Tibial nerve (tissue), 4 donors: ENCODE measurements at places on chromosomes 4 and X. TPM values are rescaled to one million over a fixed set of nuclear protein-coding genes. Genes with fewer than 3 reads are reported as not detected.

F8A3 gene
- 15.3 TPM for total RNA-seq

SFRP2 gene
- 23.6 TPM for total RNA-seq

PLXNB3 gene
- 77.7 TPM for total RNA-seq

SYNPO2 gene
- 124 TPM for total RNA-seq

SHISA3 gene
- total RNA-seq = 6.9 TPM

GRCh38 chr4:680928-681645, 6.7 kb downstream of the MYL5 start:
- H3K27ac ChIP-seq = peak overlapping the region; percentile 26
- no peaks in the 10 kb centered on the region for H3K4me1 ChIP-seq
- H3K4me3 ChIP-seq = peak overlapping the region; percentile 56

- H3K4me3 ChIP-seq = no peak overlapping the region
- no peak overlapping the region for H3K27ac ChIP-seq
- H3K4me1 ChIP-seq = no peaks in the 10 kb centered on the region
- no peak for DNase-seq
Observed at GRCh38 chrX:1389993-1390285, 2.0 kb downstream of the SLC25A6 start.
